ENCODE measurements at places on chromosomes 7 and 10. TPM values are rescaled to one million over a fixed set of nuclear protein-coding genes. Genes with fewer than 3 reads are reported as not detected.

DNA sequence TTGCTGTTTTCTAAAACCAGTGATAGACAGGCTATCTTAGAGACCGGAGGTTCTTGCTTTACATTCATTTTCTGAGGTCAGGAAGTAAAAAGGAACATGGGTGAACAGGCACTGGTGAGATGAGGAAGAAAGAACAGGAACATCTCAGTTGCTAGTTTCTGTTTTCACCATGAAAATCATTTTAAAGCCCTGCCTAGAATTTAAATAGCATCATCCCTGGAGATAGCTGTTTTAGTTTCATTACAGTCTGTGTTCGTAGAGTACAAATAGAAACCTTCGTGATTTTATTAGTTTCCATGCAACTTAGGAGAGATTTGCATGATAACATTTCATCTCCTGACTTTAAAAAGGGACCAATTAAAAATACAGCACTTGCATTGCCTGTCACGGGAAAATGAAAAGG lies 14.7 kb downstream of the KCNMA1 start:
- no peak for DNase-seq

GRCh38 chr7:79245623-79246249 lies 207.7 kb downstream of the MAGI2 start:
- no peak for DNase-seq

GRCh38 chr7:33904681-33905388 lies 504 bp upstream of the BMPER start:
- DNase-seq, result no peak

- DNase-seq, result no peak
Observed at GRCh38 chr10:72690071-72690755, 1.7 kb upstream of the MCU start.

DNA sequence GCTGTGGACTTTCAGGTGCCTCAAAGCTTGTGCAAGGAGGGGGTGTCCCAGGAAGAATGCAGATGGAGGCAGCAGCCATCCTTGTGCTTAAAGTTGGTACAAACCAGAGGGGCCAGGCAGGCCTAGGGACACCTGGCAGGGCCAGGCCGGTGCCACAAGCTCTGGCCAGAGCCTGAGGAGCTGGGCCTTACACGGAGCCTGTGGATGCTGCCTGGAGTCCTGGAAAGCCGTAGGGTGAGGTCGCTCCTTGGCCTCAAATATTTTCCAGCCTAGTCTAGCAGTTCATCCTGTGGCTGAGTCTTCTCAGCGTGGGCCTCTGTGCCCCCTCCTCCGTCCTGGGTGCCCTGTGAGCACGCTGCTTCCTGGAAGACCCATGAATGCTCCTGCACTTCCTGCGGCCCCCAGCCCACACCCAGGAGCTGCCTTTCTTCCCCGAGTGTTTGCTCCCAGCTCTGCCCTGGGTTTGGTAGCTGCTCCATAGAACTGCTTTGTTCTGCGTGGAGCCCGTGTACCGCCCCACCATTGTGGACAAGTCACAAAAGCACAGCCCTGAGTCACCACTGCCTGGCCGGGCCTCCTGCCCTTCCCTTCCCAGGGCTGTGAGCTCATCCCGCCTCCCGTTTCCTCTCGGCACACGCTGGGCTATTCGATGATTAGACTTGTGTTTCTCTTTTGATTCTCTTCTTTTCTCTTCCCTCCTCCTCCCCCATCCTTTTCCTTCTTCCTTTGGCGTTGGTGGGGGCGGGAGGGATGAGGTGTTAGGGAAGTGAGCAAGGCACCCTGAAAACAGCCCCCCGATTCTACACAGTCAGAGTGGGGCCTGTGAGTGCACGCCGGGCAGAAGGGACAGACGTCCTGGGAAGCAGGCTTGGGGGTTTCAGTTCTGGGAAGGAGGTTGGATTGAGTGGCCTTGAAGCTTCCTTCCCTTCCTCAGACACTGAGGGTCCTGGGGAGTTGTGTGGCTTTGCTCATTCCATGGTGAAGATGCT lies 73.2 kb upstream of the SHH start:
- DNase-seq, result no peak

GRCh38 chr7:36309301-36309700 lies 80.4 kb upstream of the ANLN start:
- no peak for DNase-seq

DNA sequence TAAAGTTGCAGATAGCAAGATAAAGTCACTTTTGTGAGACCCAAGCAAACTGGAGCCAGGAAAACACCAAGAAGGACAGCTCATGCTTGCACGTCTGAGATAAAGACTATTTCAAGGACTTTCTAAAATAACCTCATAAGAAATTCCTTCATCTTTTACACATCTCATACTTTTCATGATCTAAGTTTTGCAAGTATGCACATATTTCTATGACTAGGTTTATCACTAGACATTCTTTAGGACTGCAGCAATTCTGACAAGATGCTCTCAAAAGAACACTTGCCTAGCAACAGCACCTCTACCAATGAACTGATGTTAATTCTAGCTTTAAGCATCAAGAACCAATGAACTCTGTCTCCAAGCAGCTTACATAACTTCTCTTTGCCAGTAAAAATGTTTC lies 457.6 kb downstream of the SEMA3D start:
- no peak for DNase-seq

DNA sequence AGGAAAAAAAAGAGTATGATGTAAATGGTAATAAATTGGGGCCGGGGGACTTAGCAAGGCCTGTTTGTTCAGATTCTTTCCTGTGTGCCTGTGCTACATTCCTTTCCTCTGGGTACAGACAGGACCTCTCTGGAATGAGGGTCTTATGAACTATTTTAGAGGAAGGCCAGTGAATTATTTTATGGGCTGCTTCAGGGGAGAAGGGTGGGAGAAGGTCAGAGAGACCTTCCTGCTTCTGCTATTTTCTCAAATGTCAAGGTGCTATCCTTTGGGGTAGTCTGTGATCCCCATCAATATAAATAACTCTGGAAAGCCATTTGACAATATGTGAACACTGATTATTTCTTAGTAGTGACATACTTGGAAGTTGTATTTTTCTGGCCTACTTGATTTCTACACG lies 426.5 kb downstream of the SH2D4B start:
- DNase-seq, result no peak

DNA sequence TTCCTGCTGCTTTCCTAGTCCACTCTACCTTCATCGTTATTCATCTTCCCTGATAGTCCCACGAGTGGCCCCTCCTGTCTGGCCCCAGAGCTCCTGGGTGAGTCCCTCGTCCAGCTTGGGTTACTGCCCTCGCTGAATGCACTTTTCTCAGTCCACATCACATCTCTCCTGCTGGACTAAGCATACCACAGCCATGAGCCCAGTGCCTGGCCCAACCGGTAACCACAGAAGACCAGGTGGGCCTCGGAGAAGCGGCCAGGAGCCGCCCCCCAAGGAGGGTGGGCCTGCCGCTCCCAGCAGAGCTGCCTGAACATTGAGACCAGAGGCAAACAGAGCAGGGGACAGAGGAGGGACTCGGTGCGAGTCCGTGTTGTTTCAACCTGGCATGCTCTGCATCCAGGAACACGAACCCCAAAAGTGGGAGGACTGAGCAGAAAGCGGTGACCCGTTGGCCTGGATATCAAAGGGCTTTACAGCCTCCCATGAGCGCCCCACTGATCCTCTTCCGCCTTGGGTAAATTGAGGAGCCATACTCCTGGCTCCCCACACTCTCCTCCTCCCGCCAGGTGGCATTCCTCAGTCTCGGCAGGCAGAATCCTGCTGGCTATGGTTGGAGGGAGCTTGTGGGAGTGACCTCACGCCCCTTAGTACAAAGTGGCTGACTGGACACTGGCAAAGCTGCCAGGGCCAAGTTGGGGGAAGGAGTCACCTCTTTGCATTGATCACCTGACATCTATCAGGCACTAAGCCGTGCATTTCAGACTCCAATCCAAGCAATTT lies 13.3 kb downstream of the TMEM72 start:
- DNase-seq, result no peak

- DNase-seq, result no peak
Observed at GRCh38 chr7:28069807-28070206, 110.8 kb downstream of the JAZF1 start.

DNA sequence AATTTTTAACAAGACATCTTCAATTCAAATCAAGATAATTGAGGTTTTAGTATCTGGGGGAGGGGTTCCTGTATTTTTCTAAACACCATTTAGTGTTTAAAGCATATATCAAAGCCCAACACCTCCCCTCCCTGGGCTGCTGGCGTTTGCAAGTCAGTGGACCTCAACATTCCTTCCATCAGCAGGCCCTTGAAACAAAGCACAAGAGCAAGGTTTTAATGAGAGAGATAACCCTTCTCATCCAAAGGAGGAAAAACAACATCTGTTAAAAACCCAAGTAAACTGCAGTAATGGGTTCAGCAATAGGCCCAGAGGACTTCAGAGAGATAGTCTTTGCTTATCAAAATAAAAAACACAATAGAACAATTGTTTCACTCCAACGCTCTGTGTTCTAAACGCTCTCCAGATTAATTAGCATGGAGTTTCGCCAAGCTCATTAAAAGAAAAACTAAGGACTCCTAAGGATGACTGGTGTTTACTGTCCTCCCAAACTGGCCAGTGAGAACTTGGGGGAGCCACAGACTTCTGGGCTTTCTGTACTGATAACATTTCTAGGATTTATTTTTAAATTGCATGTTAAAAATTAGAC lies 2.5 kb downstream of the JCAD start:
- no peak for DNase-seq

- no peak for DNase-seq
Observed at GRCh38 chr7:33757050-33757449, 148.3 kb upstream of the BMPER start.

- DNase-seq, result no peak
Observed at GRCh38 chr10:131921184-131921583, 20.4 kb downstream of the PPP2R2D start.

- DNase-seq, result no peak
Observed at GRCh38 chr10:123455861-123456260, 210.3 kb upstream of the GPR26 start.

GRCh38 chr10:7359954-7360353 lies 50.9 kb downstream of the SFMBT2 start:
- no peak for DNase-seq

The CCL24 gene
- total RNA-seq, result 2.5 TPM

The MYH16 gene
- not detected for total RNA-seq

The CALCR gene
- not detected for total RNA-seq

The FRA10AC1 gene
- total RNA-seq, result 14.6 TPM

The JCAD gene
- total RNA-seq, result 14.6 TPM

The SRI gene
- 67.5 TPM for total RNA-seq

The LDB1 gene
- total RNA-seq, result 32.3 TPM

The IFIT1B gene
- not detected for total RNA-seq

The TSPAN13 gene
- 34.8 TPM for total RNA-seq

The HOXA10 gene
- 1.9 TPM for total RNA-seq
